Left renal cortex interstitium (tissue), 4 donors: ENCODE measurements at places on chromosomes 3 and 15. TPM values are rescaled to one million over a fixed set of nuclear protein-coding genes. Genes with fewer than 3 reads are reported as not detected.
A peak's percentile ranks its signal among the peaks of the same experiment; 100 is the strongest.

DNA sequence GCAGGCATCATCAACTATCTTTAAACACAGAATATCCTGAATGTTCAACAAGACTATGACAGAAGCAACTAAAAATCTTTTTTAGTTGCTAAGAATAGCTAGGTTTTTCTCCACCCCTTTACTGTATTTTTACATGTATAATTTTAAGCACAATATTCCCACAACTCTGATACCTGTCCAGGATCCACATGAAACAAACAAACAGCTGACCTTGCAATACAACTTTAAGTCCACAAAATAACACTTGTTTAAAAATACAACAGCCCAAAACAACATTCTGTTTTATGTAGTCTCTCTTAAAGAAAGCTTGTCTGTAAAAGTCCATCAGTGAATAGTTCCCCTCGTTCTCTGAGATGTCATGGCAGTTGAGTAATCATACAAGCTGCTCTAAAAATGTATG, 41.1 kb downstream of the IFT57 start:
- no peak for DNase-seq

GOLGA8T gene
- polyA plus RNA-seq = not detected

DNA sequence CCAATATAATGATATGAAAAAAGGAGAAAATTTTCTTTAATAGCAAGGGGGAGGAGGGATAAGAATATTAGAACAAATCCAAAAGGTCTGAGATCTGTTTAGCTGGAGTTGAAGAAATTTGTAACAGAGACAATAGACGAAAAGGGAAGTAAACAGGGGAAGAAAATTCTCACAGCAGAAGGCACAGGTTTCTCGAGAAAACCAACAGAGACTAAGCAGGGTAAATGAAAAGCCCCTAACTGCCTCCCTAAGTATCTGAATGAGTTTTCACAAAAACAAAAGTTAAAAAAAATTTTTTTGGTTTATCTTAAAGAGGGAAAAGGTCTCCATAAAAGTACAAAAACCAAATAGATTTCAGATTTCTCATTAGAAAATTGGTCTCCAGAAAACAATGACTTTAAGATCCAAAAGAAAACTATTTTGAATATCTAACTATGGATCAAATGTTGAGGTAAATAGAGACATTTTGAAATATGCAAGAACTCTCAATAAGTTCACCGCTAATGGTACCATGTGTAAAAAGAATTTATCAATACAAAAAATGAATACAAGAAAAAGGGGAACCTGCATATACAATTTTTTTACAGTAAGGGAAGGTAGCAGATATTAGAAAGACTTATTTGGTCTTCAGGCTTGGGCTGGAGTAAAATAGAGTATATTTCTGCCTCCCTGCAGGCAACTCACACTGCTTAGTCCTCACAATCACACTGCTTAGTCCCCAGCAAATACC, 23.9 kb upstream of the NEK10 start:
- no peak for DNase-seq

DNA sequence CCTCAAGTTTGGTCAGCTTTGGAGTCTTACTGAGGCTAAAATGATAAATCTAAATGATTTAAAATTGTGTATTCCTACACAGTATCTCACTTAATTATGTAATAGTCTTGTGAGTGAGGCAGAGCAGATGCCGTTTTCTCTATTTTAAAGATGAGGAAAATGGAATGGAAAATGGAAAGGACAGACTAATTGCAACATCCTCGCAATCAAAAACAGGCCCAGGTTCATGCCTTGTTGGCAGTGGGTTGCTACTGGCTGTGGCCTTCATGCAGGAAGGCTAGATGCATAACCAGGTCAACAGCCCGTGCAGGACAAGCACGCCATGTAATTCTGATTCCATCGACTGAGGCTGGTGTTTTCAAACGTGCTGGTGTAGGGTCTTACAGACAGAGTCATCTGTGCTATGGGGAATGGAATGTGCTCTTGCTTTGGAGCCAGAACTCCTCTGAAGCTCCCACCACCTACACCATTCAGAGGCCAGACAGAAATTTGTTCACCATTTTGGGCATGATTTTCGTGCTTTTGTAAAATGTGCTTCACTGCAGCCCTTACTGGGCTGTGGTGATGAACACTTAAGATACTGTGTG, 37.9 kb downstream of the MLH1 start:
- DNase-seq = no peak

DNA sequence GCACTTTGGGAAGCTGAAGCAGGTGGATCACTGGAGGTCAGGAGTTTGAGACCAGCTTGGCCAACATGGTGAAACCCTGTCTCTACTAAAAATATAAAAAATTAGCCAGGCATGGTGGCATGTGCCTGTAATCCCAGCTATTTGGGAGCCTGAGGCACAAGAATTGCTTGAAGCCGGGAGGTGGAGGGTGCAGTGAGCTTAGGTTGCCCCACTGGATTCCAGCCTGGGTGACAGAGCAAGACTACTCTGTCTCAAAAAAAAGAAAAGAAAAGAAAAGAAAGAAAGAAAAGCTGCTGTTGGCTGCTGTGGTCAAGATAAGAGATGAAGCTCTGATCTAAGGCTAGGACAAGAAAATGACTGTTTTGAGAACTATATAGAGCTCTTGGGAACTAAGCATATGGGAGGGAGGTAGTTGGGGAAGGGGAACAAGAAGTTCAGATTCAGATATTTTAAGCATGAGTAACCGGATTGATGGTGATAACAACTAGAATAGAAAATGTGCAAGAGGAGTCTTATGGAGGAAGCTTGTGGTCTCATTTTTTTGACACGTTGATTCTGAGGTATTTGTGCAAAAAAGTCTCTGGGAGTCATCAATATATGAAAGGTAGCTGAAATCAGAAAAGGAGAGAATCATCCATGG, 25.7 kb downstream of the DNAH12 start:
- no peak for DNase-seq

GRCh38 chr3:143002083-143002712, 828 bp downstream of the U2SURP start:
- peak; percentile 52 for DNase-seq

DNA sequence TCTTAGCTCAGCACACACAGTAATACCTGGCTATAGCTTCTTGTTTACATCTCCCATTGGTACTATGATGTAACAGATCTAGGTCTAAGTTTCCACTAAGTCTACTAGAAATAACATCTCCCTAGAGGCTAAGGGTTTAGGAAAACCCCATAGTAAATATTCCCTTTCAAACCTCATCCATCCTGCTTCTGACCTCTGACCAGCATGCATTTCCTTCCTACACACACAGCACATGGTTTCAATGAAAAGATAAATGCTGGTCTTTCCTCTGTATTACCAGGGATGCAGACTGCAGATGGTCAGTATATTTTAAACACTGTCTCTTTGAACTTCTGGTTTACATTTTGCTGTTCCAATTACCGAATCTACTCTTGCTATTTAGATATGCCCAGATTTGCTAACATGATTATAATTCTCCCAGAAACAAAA, 96.6 kb downstream of the EFL1 start:
- no peak for DNase-seq

DNA sequence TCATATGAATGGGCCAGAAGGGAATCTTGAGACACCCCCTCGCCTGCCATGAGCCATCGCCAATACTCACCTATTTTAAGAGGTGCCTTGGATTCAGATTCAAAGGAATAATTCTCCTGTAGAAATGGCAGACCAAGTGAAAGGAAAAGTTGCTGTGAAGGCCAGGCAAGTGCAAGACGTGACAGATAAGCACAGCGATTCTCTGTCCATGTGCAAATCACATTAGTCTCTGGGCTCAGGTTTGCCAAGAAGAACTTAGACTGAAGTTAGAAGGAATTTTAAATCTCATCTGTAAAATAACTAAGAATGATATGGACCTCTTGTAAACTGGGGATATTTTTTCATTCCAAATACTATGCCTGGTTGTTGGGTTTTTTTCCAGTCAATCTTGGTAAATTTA, 173.6 kb downstream of the UACA start:
- no peak for DNase-seq

DNA sequence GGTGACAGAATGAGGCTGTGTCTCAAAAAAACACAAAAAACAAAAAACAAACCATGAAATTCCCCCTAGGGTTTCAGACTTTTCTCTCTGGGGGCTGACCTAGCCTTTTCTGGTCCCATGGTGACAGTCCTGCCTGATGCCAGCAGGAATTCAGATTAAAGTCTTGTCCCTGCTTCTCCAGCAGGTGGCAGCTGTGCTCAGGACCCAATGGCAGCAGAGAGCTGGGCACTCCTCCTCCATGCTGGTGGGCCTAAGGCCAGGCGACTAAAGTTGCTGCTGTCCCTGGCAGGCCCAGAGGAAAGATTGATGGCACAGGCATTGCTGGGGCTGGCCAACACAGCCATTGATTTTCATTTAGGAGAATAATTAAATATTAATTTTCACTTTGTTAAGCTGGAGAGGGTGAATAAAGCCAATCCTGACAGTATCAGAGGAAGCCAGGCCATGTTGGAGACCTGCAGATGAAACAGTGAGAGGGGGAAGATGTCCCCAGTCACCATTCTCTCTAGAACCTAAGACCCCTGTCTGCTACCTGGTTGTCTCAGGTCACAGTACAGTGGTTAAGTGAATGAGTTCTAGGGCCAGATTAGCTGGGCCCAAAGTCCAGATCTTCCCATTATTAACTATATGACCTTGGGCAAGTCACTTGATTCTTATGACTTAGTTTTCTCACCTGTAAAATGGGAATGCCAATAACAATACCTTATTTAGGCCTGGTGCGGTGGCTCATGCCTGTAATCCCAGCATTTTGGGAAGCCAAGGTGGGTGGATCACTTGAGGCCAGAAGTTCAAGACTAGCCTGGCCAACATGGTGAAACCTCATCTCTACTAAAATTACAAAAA, 7.1 kb downstream of the CELF6 start:
- no peak for DNase-seq

- DNase-seq = no peak
These were observed 38.3 kb downstream of the USF3 start for GRCh38 chr3:113658107-113658506.

DNA sequence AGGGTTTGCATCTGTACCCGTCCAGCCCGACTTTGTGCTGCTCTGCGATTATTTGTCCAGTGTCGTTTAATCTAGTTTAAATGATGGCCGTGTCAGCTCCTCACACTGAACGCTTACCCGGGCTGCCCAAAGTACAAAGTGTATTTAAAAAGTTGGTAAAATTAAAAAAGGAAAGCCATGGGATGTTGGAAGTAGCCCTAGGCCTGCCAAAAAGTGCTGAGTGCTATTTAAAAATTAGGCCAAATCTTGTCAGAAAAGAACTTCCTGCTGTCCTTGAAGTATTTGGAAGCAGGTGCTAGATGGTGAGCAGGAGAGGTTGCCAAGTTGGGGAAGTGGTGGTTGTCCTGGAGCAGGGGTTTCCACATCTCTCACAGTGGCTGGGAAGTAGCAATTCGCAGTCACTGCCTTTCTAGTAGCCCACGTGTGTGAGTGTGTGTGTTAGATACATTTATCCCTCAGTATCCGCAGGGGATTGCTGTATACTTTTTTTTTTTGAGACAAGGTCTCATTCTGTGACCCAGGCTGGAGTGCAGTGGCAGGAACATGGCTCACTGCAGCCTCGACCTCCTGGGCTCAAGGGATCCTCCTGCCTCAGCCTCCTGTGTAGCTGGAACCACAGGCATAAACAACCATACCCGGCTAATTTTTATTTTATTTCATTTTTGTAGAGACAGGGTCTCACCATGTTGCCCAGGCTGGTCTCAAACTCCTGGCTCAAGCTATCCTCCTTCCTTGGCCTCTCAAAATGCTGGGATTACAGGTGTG, 664 bp downstream of the PPCDC start:
- DNase-seq = no peak

- DNase-seq = no peak
These were observed 30.2 kb upstream of the GREM1 start for GRCh38 chr15:32687556-32687955.

DNA sequence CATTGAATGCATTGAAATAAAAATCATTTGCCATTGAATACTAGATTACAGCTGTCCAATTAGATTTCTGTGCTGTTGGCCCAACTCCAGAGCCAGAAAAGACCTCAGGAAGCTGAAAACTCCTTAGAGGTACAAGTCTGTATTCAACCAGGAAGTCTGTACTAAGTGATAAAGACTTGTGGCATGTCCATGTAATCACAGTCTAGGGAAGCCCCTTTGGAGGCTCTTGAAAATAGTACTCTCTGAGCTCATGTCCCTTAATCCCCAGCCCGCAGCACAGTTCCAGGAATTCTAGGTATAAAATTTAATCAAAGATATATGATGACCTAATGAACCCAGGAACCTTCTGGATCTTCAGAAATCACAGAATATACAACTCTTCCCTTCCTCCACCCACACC, 279.4 kb downstream of the RSL24D1 start:
- DNase-seq = no peak

FGF12 gene
- polyA plus RNA-seq = 7.6 TPM

GRCh38 chr3:58471025-58471887, 20.6 kb upstream of the KCTD6 start:
- DNase-seq = no peak

GRCh38 chr15:45664451-45664850, 29.6 kb downstream of the SQOR start:
- DNase-seq = no peak

SELENOS gene
- 67.3 TPM for polyA plus RNA-seq

ITPKA gene
- 0.55 TPM for polyA plus RNA-seq

CAMKV gene
- polyA plus RNA-seq = 0.43 TPM

- no peak for DNase-seq
These were observed 46.2 kb downstream of the C3orf38 start for GRCh38 chr3:88195951-88196434.

GRCh38 chr15:54987881-54988280, 208.9 kb downstream of the RSL24D1 start:
- no peak for DNase-seq

GABRB3 gene
- polyA plus RNA-seq = 6.5 TPM
